Activated T-cell treated with anti-CD3 and anti-CD28 coated beads for 24 hours (primary cell): ENCODE measurements at places on chromosomes 4 and X.

GRCh38 chr4:107950746-107951540 is 19.6 kb downstream of the CYP2U1 start:
- DNase-seq = no peak

GRCh38 chrX:28158019-28158777 is 176.9 kb upstream of the DCAF8L1 start:
- DNase-seq = no peak

DNA sequence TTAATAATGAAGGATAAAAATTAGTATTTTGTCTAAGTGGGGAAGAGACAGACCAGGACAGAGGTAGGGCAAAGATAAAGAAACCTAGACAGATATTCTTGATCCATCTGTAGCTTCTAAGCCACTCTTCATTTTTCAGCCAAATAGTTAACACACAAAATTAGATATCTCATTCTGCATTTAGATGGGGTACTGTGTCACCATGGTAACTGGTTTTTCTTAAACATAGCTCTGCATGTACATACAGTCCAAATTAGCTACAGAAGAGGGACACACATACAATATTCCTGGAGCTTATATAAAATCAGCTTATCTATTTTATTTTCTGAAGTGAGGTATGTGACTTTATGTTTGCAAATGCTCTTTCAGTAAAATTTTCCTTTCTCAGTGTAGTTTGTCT is 393.7 kb downstream of the PPP3CA start:
- DNase-seq = no peak

GRCh38 chrX:110803506-110803905 is 7.9 kb upstream of the CHRDL1 start:
- DNase-seq = no peak

DNA sequence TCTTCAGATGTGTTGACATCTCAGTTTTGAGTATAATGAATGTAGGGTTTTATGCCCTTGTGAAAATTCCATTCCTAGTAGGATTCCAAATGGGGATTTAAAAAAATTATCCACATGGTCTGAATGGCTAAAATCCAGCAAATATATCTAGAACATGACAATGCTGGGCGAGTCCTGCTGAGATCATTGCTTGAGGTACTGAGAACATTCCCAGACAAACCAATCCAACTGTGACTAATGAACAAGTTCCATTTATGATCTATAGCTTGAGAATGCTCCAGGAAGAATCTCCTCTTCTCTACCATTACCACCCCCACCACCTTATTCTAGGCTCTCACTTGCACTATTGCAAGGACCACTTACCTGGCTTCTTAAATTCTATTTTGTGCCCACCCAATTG is 77.2 kb upstream of the IL1RAPL2 start:
- no peak for DNase-seq

- DNase-seq = no peak
These were observed 345.8 kb downstream of the OPHN1 start for GRCh38 chrX:68087526-68087925.

- DNase-seq = no peak
These were observed 613.5 kb downstream of the IQCM start for GRCh38 chr4:149202117-149202516.

GRCh38 chr4:183356173-183356830 is 34.1 kb upstream of the CLDN24 start:
- no peak for DNase-seq

- DNase-seq = peak; percentile 11
These were observed 3.4 kb downstream of the ATP1B4 start for GRCh38 chrX:120365320-120365719.

DNA sequence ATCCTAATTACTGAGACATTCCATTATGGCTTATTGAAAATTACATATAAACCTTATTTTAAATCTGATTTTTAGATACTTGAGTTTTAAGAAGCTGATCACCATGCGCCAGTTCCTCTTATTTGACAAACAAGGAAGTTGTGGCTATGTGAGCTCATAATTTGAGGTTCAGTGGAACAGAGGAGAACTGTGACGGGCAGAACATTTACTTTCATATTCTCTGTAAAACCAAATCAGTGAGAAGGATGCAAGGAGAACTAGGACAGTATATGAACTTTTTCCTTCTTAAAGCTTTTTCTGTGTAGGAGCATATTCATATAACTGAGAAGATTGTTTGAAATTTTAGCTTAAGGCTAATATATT is 25.3 kb downstream of the STIM2 start:
- DNase-seq = no peak

- no peak for DNase-seq
These were observed 8.2 kb upstream of the RUFY3 start for GRCh38 chr4:70713453-70714078.

DNA sequence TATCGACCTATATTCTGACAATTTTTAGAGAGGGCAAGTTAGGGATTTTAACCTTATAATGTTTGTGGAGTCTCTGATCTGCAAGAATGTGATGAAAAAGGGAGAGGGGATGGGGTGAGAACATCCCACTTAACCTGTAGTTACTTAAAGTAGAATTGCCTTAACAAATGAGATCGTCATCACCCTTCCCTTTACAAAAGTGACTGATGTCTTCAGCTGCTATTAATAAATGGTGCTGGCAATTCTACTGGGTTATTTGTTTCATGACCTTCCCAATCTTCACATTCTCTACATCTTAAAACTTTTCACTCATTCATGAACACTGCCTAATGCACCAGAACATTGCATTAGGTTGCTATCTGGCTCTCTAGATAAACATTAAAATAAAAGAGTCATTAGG is 873.4 kb upstream of the LCORL start:
- DNase-seq = no peak

DNA sequence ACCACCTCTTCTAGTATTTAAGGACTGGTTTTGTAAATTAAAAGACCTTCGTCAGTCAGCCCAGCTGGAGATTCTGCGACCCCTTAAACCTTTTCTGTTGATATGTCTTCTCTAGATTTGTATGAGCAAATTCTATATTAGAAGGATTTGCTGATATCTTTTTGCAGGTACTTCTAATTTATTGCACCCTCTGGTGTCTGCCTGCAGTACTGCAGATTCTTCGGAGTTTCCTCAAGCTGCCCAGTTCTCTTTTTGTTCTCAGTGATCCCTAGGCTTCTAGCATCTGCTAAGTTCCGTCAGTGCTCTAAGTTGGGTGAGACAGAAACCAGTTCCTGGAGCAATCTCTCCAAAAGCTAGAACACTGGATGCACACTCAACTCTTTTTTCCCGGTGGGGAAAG is 545.2 kb downstream of the C4orf33 start:
- peak; percentile 11 for DNase-seq

- no peak for DNase-seq
These were observed 51.1 kb upstream of the IL21 start for GRCh38 chr4:122671919-122672490.

- DNase-seq = no peak
These were observed 47.5 kb upstream of the NKX1-1 start for GRCh38 chr4:1453731-1454130.

DNA sequence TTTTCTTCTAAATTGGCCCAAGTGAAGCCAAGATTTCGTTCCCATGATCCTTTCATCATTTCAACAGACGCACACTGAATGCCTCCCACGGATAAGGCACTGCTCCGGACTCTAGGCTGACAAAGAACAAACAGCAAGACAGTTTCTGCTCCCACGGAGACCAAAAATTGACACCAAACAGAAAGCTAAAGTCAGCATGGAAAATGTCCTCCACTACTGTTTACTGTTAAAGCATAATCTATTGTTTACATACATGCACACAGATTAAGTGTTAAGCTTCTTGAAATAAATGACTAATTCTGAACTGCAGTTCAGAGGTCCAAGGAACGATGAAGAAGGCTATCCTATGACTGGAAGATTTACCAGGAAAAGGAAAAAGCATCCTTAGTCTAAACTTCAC is 199.6 kb downstream of the AASDH start:
- DNase-seq = no peak

GRCh38 chrX:17359500-17359899 is 15.5 kb upstream of the NHS start:
- no peak for DNase-seq

DNA sequence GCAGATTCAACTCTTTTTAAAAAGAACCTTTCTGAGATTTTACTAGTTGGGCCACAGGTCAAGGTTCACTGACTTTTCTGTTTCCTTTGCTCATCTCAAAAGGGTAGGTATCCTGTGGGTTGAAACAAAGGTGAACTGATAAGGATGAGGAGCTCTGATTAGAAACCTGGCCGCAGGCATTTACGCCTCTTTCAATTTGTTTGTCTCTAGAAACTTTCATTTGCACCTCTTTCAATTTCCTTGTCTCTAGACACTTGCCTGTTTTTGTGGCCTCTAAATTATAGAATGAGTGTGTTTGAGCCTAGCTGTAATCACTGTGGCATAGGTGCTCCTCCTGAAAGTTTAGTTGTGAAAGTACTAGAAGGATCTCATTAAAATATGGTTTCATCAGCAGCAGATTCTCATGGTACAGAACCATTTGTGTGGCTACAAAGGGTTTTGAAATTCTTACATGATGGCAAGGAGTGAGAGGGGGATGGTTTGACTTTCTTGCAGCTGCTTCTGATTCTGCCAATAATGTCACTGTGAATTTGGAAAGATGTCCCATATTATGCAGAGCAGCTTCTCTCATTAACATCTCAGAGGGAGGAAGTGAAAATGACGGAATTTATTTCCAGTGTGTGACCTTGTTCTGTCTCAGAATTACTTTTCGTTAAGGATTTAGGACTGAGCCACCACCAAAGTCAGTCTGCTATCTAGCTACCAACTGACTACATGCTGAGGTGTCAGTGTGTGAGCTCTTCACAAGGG is 142.2 kb downstream of the SH2D1A start:
- DNase-seq = no peak

DNA sequence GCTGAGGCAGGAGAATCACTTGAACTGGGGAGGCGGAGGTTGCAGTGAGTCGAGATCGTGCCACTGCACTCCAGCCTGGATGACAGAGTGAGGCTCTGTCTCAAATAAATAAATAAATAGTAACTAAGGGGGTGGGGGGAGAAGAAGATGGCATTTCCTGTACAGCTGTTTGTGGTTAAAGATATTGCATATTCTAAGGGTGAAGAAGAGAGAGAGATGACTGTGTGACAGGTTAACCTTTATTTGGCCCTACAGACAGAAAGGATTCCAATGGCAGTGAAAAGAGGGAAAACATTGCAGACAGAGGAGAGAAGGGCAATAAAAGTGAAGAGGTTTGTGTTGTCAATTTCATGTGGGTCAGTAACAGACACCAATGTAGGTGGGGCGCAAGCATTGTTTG is 9.4 kb downstream of the TASL start:
- no peak for DNase-seq

DNA sequence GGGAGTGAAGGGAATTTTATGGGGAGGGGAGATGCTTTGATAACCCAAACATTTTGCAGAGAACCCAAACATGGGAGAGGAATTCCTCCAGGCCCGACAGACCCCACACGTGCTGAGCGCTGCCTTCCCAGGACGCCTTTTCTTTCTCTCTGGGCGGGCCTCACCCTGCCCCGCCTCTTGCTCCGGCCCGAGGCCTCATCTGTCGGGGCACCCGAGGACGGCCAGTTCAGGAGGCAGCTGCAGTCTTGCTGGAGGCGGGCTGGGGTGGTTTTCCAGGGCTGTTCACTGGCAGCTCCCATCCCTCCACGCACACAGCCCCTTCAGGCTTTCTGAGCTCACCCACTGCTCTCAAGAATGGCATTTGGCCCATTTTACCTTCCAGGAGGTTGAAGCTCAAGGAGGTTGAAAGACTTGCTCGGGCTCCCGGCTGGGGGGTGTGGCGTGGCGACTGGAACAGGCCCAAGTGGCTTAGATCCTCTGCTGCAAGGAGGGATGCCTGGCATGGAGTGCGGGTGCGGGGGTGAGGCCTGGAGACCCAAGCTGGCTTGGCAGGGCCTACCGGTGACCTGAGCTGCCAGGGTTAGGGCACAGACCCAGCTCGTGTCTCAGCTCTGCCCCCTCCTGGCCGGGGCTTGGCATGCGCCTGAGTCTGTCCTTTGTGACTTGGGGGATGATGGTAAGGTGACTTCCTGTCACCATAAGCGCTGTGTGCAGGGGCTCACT is 99.2 kb downstream of the PSAPL1 start:
- peak; percentile 31 for DNase-seq
